CD4-positive, alpha-beta T cell treated with Interleukin-10 for 1 hour (primary cell): ENCODE measurements at places on chromosomes 2 and 18.

DNA sequence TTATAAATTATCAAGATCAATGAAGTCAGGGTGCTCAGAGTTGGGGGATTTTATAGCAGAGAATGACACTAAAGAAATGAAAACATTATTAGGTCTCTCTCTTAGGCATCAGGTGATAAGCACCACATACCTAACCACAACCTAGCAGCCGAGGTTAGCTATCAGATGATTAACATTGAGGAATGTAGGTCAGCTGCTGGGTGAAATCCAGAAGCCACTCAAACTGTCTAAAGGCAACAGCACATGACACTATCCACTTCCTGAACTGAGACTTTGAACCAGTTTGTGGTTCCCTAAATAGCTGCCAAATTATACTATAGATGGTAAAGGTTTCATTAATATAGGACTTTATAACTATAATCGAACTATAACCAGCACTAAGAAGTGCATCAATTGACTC is 4.7 kb downstream of the EPG5 start:
- DNase-seq, result peak; percentile 80

DNA sequence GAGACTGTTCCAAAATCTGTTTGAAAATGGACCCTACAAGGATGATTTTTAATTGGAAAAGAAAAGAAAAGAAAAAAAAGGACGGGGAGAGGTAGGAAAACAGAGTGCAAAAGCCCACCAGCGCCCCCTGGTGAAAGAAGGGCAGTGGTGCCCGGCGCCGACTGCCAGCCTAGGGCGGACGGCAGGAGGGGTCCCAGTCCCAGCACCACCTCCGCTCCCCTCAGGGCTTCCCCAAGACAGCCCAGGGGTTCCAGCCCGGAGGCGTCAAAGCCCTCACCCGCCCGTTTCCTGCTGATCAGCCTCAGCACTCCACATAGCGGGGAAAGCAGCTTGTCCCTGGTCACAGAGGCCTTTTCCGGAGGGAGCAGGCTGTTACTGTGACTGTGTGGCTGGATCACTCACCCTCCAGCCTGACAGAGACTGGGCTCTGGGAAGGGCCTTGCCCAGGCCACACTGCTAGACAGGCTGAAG is 213.9 kb downstream of the TFCP2L1 start:
- DNase-seq, result no peak

DNA sequence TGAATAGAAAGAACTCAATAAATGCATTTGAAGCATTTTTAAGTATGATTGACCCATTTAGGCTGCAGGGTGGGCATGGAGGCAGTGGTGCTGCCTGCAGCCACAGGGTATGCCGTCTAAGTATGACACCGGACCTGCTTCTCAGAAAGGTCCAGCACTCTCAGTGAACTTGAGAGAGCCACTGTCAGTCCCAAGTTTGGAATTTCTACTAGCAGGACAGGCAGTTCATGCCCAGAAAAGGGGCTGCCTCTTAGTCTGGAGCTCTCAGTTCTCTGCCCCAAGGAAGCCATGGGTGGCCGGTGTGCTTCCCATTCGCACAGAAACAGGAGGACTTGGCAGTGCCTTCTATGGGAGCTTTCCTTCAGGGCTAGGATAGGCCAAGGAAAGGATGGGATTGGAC is 24.0 kb upstream of the MYCN start:
- DNase-seq, result no peak

GRCh38 chr2:170298861-170299429 is 121.0 kb downstream of the MYO3B start:
- DNase-seq, result no peak

DNA sequence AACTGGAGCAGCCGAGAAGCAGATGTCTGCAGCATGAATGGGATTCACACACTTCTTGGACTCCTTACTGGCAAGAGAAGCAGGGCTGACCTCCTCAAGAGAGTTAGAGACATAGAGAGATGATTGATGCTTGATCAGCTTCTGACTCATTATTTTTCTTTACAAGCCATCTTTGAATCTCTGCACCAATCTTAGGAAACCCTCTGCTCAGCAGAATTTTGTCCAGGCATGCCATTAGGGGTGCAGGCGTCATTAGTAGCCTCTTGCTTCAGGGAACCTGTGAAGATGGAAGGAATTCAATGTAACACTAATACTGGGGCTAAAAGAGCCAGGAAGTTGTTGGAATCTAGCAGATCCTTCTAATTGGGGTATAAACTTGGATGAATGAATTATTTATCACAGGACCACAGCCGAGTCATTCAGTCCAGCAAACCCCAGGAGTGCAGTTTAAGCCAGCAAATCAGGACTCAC is 151.8 kb downstream of the MGAT5 start:
- no peak for DNase-seq

DNA sequence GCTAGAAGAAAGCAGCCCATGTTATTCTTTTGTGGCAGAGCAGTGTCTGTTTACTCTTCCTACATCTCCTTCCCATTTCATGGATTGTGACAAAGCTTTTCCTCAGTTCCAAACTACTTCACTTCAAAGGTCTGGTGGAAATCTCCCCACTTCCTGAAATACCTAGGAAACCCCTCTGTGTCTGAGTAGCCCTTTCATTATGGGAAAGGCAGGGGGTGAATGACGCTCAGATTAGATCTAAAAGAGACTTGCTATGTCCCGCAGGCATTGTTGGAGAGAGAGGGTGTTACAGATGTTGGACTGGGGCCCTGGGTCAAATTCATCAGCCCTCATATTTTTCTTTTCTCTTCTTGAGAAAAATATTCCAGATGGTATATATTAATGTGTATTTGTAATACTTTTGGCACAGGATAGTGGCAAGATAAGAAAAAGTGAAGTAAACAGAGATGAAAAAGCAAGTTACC is 675.0 kb downstream of the IRS1 start:
- no peak for DNase-seq

DNA sequence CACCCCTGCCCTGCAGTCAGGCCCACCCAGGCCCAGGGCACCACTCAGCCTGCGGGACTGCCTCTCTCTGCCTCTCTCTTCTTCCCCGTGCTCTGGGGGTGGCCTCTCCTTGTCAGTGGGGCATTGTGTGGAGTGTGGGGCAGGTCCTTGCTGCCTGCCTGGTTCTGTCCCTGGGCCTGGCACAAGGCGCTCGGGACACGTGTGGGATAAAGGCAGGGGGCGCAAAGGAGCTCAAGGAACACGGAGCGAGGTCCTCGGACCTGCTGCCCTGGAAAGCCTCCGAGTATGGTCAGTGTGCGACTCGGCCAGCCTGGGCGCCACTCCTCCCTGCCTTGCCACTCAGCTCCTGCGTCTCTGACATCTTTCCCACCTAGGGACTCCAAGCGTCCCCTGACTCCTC is 262.2 kb downstream of the HDAC4 start:
- no peak for DNase-seq

- no peak for DNase-seq
These were observed 182.8 kb downstream of the SH3RF3 start for GRCh38 chr2:109311771-109312170.

DNA sequence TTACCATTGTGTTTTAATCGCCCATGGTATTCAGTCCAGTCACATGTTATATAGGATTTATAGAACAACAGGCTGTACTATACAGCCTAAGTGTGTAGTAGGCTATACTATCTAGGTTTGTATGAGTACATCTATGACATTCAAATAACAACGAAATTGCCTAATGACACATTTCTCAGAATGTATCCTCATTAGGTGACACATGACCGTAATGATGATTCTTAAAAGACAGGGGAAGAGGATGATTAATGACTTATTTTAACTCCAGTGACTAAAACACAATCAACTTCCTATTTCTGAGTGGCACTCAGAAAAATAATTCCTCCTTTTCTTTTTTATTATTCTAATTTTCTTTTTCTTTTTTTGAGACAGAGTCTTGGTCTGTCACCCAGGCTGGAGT is 63.0 kb upstream of the ACSL3 start:
- DNase-seq, result no peak

DNA sequence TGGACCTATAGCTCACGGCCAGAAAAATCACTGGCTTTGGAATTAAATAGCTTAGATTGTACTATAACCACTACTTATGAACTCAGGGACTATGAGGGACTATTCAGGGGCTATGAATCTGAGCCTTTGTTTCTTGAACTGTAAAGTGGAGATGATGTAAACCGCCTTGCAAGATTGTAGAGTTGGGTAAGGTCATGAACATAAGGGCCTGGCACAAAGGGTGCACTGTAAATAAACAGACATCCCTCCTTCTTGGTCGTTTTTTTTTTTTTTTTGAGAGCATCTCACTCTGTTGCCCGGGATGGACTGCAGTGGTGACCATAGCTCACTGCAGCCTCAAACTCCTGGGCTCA is 2.8 kb downstream of the TMEM177 start:
- no peak for DNase-seq

GRCh38 chr2:341017-341542 is 53.2 kb upstream of the ALKAL2 start:
- no peak for DNase-seq

DNA sequence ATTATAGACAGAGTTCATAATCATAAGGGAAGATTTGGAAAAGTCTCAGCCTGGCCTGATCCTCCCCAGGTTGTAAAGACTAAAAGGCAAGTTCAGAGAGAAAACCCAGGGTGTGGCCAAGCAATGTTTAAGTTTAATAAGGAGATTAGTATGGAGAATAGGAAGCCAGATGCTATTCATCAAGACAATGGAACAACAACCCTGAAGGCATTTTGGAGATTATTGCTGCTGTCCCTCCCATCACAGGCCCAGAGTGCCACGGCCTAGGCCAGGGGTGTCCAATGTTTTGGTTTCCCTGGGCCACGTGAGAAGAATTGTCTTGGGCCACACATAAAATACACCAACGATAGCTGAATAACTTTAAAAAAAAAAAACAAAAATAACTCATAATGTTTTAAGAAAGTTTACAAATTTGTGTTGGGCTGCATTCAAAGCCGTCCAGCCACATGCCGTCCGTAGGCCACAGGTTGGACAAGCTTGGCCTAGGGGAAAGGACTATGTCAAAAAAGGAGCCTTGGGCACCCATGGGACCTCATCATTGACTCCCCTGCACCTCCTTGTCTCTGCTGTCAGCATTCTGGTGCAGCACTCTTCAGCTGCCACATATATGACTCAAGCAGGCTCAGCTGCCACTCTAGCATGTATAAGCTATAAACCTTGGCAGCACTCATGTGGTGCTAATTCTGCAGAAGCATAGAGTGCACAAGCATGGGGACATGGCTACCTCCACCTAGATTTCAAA is 20.8 kb downstream of the DPP4 start:
- no peak for DNase-seq

DNA sequence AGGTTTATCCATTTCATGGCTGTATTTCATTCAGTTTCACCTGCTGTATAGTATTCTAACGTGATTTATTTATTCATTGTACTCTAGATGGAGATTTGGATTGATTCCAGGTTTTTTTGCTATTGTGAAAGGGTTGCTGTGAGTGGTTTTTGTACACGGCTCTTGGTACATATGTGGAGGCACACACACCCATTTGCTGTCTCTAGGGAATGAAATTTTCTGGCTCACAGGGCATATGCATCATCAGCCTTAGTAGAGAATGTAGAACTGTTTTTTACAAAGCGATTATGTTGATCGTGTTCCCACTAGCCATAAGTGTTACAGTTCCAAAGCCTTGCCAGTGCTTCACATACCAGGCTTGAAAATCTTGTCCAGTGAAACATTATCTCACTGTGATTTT is 5.1 kb downstream of the SPTBN1 start:
- no peak for DNase-seq

GRCh38 chr2:174108579-174108978 is 139.8 kb downstream of the OLA1 start:
- DNase-seq, result no peak

- no peak for DNase-seq
These were observed 8.1 kb downstream of the SEPTIN2 start for GRCh38 chr2:241323778-241324177.

- DNase-seq, result no peak
These were observed 140.9 kb downstream of the SH3RF3 start for GRCh38 chr2:109269706-109270504.

GRCh38 chr2:147424766-147425165 is 420.1 kb upstream of the ACVR2A start:
- DNase-seq, result no peak

- DNase-seq, result no peak
These were observed 76.6 kb upstream of the B3GNT7 start for GRCh38 chr2:231318954-231319353.

DNA sequence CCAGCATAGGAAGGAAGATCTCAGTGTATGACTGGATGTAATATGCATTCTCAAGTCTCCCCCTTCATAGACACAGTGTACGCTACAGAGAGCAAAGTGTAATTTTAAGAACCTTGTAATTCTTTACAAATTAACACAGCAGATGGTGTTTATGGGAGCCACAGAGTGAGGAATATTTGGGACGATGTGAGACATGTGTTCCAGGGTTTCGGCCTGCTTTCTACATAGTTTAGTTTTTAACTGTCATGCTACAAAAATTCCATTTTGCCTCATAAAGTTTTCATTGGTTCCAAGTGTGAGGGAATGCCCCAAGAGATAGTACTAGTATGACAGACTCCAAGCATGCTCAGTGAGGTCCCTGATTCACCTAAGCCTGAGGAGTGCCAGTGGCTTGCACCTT is 76.2 kb upstream of the LRRTM1 start:
- DNase-seq, result no peak

DNA sequence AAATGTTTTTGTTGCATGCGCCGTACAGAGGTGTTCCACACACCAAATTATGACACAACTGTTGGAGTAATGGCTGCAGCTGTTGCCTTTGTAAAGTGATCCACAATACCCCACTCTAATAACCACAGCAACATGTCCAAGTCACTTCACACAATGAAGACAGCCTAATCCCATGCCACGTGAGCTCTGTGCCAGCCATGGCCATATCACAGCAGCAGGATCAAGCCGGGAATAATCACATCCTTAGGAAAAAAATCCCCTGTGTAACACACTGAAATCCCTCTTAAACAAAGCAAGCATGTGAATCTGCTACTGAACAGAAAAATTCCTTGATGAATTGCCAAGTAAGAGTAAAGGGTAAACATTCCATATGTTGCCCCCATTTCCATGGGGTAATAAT is 179.5 kb upstream of the PARD3B start:
- no peak for DNase-seq

DNA sequence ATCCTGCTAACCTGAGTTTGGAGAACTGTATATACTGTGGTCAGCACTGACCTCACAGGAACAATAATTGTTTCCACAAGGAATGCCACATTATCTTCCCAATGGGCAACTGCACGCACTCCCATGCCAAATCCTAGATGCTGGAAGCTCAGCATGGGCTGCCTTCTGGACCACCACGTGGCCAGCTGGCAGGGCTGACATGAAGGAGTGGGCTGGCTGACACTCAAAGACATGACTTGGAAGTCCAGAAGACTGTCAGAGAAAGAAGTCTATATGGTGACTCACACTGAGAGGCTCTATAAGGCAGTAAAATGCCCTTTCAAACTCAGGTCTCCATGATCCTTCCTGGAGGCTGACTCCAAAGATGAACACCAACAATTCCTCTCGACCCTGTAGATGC is 98.4 kb upstream of the RNF152 start:
- no peak for DNase-seq

GRCh38 chr18:50181590-50181989 is 13.4 kb downstream of the MYO5B start:
- no peak for DNase-seq

DNA sequence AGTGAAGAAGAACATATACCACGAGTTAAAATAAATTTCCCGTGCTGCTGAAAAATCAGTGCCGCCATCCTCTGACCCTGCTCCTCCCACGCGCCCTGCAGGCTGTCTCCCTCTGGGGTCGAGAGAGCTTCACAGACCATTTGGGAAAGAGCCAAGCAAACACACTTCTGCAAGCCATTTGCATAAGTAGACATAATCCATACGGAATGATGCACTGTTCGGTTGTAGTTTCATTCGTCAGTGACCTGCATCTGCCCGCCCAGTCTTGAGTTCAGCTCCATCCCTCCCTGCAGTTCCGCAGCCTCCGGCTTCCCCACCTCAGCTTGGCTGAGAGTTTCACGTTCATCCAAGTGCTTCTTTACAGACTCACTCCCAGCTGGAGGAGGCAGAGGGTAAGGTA is 69.6 kb downstream of the TRAPPC12 start:
- no peak for DNase-seq
